ENCODE measurements at places on chromosomes 12 and 14. TPM values are rescaled to one million over a fixed set of nuclear protein-coding genes. Genes with fewer than 3 reads are reported as not detected.

PMCH gene
- 0.61 TPM for total RNA-seq

BRF1 gene
- 32.7 TPM for total RNA-seq

ASCL4 gene
- total RNA-seq = not detected

SLC39A5 gene
- not detected for total RNA-seq

PROX2 gene
- total RNA-seq = not detected

VWF gene
- total RNA-seq = 531 TPM

TPH2 gene
- not detected for total RNA-seq
